ENCODE measurements at places on chromosomes 2 and 18.
A peak's percentile ranks its signal among the peaks of the same experiment; 100 is the strongest.

- DNase-seq: peak; percentile 24
These were observed 150.0 kb upstream of the ALKAL2 start for GRCh38 chr2:437756-438393.

DNA sequence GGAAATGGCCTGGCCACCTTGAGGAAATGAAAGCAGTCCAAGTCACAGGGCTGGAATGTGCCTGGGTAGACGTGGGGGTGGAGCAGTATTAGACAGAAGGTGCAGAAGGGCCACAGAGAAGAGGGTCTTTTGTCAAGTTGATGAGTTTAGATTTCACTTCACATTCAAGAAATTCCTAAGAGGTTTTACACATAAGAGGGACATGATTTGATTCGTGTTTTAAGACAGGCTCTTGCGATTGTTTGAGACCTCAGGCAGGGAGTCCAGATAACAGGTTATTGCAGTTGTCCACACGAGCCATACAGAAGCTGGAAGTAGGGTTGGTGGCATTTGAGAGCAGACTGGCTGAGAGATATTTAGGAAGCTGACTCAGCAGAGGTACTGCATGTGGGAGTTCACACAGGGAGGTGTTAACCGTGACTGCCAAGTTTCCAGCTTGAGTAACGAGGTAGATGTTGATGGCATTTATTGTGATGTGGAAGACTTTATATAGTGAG, 64.6 kb downstream of the NEB start:
- DNase-seq: no peak

DNA sequence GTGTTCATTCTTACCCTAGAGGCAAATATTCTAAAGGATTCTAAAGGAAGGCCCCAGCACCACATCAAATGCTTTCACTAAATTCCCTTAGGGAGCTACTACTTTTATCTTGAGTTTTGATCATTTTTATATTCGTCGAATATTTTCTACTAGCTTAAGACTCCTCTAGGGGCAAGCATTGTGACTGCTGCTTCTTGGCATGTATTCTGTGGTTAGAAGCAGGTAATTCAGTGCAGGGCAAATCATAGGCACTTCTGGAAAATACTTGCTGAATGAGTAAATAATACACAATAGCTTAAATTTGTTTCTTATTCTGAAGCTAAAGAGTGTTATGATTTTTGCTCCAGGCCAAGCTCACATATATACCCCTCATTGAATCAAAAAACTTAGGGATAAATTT, 136.4 kb downstream of the LRP2 start:
- DNase-seq: no peak

DNA sequence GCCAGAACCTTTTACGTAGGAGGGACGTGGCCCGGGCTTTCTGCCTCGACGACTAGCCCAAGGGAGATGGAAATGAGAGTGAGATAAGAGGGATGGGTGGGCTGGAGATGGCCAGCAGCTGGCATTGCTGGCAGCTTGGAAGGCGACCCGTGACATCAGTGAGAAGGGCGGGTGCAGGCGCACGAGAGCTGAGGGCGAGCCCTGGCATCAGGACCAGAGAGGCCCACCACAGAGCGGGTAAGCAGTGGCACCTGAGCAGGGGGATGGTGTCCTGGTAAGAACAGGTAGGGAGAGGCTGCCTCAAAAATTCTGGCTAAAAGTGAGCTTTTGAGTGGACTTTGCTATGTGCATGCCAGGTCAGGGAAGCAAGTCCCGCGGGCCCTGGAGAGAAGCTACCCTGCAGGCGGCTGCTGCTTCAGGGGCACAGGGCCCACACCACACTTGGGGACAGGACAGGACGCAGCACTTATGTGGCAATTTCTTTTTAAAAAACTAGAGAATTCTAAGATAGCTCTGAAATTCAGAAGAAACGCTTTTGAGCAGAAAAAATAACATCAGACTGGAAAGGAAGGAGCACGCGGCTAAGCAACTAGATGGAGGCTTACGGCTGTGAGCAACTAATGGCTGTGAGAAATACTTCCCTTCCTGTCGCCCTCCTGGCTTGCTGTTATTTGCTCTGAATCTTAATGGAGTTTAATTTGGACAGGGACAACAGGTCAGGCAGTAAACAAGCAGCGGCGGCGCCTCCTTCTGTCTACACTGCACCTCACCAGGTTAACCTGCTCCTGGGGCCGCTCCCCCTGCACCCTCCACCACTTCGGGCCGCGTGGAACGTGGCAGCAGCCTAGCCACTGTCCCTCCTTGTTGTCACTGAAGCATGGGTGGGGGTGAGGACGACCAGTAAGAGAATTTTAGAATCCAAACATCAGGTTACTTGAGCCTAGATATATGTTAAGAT, 20.5 kb downstream of the THAP4 start:
- DNase-seq: no peak

DNA sequence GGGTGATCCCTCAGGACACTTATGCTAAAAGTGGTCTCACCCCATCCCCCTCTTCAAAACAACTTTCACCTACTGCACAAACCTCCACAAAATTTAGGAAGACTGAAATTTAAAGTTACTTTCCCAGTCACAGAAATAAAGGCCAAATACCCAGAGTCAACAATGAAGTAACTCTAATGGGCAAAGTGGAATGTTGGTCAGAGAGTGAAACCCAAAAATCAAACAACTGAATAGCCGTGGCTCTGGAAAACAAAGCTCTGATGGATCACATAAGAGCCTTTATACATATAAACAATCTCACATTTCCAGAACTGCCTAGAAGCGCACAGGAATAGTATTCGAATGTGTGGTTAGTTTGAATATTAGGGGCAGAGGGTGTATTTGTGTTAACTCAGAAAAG, 4.7 kb downstream of the ACVR1 start:
- DNase-seq: no peak

DNA sequence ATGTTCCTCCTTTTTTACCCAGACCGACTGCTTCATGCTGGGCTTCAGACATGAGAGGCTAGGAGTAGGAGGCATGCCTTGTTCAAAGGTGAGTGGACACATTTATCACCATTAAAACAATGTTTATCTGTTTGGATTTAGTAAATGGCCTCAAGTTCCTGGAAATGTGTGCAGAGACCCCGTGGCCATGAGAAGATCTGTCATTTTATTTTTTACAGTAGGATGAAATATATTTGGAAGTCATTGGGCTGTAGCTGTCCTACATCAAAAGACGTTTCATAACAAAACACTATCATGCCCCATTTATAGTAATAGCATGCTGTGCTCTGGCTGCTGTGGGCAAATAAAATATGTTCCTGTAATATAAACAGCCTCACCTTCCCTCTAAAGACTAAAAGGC, 403.9 kb upstream of the TNP1 start:
- no peak for DNase-seq

DNA sequence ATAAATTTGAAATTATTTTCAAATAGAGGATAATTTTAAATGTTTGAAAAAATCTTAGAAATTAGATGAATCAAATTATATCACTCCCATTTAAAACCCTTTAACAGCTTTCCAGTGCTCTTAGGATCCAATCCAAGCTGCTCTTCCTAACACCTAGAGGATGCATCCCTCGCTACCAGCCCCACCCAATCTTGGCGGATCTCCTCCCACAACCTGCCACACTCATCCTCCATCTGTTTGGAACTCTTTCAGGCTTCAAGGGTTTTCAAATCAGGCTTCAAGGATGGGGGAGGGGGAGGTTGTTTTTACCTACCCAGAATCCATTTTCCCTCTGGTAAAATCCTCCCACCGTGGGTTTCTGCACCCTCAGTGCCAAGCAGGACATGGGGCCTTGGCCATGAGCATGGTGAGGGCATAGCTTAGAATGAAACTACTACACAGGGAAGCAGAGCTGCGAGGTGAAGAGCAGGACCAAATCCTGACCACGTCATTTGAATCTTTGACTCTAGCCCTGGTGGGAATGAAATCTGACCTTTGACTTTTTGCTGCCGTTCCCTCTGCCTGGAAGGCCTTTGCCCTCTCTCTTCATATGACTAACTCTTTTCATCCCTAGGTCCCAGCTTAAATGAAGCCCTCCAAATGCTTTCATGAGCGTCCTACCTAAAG, 113.0 kb upstream of the MAPRE2 start:
- no peak for DNase-seq

GRCh38 chr2:37585982-37586621, 85.3 kb downstream of the CDC42EP3 start:
- DNase-seq: peak; percentile 75

- DNase-seq: no peak
These were observed 34.3 kb upstream of the KCNG2 start for GRCh38 chr18:79763407-79763806.

GRCh38 chr2:238326801-238327365, 6.6 kb downstream of the TRAF3IP1 start:
- DNase-seq: no peak

GRCh38 chr2:56210291-56210690, 26.5 kb downstream of the CCDC85A start:
- no peak for DNase-seq

- no peak for DNase-seq
These were observed 181.3 kb downstream of the CTIF start for GRCh38 chr18:48719974-48720654.

DNA sequence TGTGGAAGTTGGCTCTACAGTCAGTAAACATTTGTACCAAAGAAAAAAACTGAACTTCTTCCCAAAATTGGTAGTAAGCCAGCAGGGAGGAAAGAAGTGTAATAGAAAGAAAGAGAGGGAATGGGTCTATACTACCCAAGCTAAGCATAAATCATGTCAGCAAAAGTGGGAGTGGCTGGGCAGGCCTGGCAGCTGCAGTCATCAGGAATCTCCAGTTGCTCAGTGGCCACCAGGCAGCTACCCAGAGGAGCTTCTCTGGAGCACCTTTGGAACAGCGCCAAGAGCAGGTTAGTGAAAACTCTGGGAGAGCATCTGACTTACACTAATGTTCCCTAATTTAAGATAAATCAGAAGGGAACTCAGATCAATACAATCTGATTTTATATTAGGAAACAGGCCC, 14.3 kb downstream of the FRZB start:
- no peak for DNase-seq

GRCh38 chr18:35592298-35592697, 10.8 kb downstream of the GALNT1 start:
- no peak for DNase-seq

DNA sequence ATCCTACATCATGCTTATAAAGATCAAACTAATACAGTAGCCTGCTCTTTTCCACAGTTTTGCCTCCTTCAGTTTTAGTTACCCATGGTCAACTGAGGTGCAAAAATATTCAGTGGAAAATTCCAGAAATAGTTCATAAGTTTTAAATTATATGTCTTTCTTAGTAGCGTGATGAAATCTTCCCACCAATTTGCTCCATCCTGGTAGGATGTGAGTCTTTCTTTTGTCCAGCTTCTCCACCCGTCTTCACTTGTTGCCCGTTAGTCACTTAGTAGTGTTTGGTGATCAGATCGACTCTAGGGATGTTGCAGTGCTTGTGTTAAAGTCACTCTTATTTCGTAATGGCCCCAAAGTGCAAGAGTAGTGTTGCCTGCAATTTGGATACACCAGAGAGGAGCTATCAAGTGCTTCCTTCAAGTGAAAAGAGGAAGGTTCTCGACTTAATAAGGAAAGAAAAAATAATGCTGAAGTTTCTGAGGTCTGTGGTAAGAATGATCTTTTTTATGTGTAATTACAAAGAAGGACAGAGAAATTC, 57.0 kb downstream of the CEP192 start:
- no peak for DNase-seq

- no peak for DNase-seq
These were observed 69.5 kb upstream of the TGIF1 start for GRCh38 chr18:3380384-3380961.

DNA sequence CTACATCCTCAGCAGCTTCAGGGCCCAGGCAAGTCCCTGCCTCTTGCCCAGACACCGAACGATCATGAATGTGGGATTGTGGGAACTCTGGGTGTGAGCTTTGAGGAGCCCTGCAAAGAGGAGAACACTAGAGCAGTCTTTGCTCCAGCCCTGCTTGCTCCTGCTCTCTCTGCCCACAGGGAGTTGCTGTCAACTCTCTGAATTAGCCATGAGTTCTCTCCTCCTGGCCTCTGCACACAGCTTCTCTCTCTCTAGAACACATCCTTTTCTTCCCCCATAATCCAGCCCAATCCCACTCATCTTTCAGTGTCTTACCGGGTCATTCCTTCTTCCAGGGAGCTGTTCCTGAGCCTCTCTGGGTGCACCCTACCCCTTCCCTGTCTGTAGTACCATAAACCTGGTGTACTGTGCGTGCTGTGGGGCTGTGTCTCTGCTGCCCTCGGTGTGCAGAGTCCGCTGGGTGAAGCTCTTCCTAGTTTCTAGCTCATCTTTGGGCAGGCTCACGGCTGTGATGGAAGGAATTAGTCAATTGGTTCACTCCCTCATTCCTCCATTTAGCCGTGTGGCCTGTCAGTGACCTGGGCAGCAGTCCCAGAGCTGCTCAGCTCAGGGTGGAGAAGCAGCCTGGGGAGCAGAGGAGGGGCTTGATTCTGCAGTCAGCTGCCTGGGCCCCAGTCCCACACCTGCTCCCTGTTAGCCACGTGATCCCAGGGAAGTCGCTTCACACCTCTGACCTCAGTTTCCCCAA, 132.9 kb upstream of the HDAC4 start:
- DNase-seq: no peak

DNA sequence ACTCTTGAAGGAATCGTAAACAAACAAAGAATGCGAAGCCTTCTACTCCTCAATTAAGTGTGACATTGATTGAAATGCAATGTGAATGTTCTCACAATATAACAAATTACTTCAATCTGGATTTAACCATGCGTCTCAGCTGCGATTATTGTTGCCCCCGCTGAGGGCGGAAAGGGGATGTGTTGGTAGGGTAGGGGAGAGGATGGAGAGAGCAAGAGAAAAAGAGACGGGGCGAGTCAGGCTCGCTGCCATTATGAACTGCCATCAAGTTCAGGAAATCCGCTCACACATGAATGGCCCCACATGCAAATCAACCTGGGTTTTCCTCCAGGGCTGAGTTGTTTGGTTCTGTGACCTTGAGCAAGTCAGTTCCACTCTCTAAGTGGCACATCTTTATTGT, 129.8 kb downstream of the PXDN start:
- no peak for DNase-seq

- no peak for DNase-seq
These were observed 1.3 kb downstream of the PTMA start for GRCh38 chr2:231709636-231709980.

Data from activated CD4-positive, alpha-beta T cell treated with anti-CD3 and anti-CD28 coated beads, Interleukin-2, amount 50 U/mL, for 4 hours (primary cell).